Cardiac muscle cell (in vitro differentiated cells and primary cell): ENCODE measurements at places on chromosomes 11 and 22.

- no peak for DNase-seq
- no peaks in the 10 kb centered on the region for H3K27me3 ChIP-seq
- H3K4me1 ChIP-seq = no peaks in the 10 kb centered on the region
Measured at GRCh38 chr11:34155057-34155756, 49.8 kb downstream of the NAT10 start.

DNA sequence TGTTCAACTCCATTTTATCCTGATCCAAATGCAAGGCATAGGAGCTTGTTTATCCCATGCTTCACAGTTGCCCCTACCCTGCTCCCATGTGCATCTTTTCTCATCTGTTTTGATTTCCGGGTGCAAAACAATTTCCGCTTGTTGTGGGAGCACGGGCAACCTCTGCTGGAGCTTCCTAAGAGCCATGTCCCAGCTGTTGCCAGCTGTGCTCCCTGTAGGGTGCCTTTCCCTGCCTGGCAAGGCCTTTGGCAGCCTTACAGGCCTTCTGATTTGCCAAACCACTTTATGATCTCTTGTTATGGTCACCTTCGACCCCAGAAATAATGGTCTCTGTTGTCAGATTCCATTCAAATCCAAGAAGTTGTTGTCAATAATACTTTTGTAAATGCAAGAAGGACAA is 1038.5 kb downstream of the OPCML start:
- H3K36me3 ChIP-seq = no peaks in the 10 kb centered on the region
- no peaks in the 10 kb centered on the region for H3K27me3 ChIP-seq
- no peak overlapping the region for H3K27ac ChIP-seq
- DNase-seq = no peak
- H3K4me3 ChIP-seq = no peak overlapping the region

- no peak for DNase-seq
- peaks cover 66% of the 10 kb centered on the region for H3K36me3 ChIP-seq
Measured at GRCh38 chr11:113817162-113817561, 37.6 kb downstream of the CLDN25 start.

DNA sequence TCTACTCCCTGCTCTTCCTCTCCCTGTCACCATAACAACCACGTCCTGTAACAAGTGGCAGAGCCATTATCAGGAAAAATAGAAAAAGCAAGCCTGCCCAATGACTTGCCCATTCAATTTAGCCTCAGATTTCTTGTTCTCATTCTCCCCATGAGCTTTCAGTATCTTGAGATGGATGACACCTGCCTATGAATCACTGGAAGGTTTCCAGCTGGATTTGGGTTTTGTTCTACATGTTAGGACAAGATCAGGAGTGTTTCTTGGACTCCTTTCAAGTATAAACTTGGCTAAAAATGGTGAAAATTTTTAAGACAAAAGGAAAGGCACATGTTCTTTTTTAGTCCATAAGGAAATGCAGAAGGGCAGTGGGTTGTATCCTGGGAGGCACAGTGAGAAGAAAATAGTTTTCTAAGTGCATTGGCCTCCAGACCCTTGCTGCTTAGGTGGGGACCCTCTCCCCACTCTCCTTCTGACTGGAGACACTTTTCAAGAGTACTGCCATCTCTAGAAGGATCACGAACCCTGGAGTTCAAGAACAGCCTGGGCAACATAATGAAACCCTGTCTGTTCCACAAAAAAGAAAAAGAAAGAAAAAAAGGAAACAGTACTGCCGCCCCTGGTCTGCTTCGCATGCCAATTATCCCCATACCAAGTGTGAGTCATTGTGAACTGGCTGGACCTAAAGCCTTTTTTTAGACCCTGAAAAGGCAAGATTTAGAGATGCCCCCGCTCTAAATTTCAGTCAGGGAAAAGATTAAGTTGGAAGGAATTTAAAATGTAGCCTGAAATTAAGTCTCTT is 51.0 kb downstream of the MTNR1B start:
- no peak overlapping the region for H3K27ac ChIP-seq
- no peaks in the 10 kb centered on the region for H3K4me1 ChIP-seq
- H3K27me3 ChIP-seq = no peaks in the 10 kb centered on the region
- H3K4me3 ChIP-seq = no peak overlapping the region
